ENCODE measurements at places on chromosomes 5 and 9.

DNA sequence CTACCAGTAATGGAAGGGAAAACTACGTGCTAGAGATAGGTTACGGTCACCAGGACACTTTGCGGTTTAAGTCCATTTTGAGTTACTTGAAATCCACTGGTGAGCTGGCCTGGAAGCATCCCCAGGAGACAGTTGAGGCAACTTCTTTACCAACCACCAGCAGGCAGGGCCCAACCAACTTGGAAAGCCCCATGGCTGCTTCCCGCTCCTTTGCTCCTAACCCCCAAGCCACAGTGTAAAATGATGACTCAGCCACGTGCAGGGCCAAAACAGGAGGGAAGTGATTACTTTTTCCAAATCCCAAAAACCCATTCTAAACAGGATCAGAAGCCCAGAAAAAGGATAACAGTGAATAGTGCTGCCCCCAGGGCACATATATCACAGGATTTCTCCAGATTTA lies 87.4 kb downstream of the PAX5 start:
- no peak for DNase-seq

- no peak for DNase-seq
These were observed 24.4 kb upstream of the ZSWIM6 start for GRCh38 chr5:61307611-61308010.

DNA sequence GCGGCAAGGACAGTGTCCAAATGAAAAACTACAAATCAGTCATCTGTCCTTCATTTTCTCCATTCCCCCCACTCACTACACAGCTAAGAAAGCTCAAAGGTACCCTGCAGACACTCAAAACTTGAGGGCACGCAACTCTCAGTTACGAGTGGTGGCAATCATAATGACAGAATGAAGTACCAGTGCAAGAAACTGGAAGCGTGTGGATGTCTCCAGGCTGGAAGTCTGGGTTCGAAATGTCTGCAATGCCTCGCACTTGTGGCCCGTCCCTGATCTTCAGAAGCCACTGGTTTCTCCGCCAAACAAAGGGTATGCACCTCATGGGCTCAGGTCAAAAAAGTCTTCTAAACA lies 597 bp upstream of the CENPH start:
- peak; percentile 3 for DNase-seq

GRCh38 chr9:33942471-33943083 lies 106.1 kb downstream of the UBAP2 start:
- peak; percentile 64 for DNase-seq

DNA sequence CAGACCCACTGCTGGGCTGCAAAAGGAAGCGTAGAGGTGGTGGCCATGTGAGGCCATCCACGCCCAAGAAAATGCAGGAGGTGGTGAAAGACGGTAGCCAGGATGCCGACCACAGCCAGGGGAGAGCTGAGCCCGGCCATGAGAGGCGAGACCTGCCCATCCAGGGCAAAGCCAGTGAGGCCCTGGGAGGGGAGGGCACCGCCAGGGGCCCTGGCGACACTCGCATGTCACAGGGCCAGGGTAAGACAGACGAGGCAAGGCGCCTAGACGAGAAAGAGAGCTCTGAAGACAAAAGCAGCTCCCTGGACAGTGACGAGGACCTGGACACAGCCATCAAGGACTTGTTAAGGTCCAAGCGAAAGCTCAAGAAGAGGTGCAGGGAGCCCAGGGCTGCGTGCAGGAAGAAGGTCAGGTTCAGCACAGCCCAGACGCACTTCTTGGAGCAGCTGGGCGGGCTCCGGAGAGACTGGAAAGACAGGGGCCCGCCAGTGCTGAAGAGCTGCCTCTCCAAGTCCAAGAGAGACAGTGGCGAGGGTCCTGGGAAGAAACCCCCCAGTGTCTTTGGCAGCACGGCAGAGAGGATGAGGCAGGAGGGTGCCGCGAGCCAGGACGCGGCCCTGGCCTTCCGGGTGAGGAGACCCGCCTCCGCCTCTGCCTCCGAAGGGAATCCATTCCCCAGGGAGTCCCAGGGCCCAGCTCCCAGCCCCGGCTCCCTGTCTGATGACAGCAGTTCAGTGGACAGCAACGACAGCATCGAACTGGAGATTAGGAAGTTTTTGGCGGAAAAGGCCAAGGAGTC lies 6.9 kb downstream of the PPP1R26 start:
- no peak for DNase-seq

DNA sequence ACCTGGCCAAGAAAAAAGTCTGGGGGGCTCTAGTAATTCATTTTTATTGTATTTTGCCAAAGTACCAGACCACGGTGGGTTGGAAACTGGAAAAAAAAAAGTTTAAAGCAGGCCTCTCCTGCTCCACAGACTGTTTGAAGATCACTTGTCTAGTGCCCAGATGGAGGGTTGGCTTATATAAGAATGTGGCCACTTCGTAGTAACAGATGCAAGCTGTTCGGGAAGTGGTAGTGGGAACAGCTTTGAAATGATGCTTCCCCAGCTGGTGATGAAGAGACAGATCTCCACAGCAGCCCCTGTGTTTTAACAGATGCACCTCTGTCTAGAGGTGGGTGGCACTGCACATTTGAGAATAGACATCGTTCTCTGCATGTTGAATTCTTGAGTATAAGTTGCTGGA lies 54.3 kb upstream of the DMRT3 start:
- no peak for DNase-seq

Data from lung microvascular endothelial cell (primary cell).